D721Med (cell line): ENCODE measurements at places on chromosomes 5 and 9.

DNA sequence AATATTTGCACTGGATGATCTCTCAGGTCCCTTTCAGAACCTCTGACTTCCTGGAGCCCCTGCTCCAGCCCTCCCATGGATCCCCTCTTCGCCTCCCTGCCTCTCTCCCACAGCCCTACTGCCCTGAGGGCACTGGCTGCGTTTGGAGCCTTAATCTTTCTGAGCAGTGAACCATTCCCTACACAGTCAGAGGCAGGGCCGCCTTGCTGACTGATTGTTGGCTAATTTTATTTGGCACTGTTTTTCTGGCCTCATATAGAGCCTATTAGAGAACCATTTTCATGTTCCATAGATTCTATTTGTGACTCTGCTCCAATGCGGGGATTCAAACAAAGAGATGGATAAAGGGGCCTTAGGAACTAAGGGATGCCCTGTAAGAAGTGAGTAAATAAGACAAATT, 91.1 kb downstream of the BRINP1 start:
- no peak for DNase-seq

GRCh38 chr9:110842169-110842568, 173.6 kb downstream of the MUSK start:
- DNase-seq: no peak

DNA sequence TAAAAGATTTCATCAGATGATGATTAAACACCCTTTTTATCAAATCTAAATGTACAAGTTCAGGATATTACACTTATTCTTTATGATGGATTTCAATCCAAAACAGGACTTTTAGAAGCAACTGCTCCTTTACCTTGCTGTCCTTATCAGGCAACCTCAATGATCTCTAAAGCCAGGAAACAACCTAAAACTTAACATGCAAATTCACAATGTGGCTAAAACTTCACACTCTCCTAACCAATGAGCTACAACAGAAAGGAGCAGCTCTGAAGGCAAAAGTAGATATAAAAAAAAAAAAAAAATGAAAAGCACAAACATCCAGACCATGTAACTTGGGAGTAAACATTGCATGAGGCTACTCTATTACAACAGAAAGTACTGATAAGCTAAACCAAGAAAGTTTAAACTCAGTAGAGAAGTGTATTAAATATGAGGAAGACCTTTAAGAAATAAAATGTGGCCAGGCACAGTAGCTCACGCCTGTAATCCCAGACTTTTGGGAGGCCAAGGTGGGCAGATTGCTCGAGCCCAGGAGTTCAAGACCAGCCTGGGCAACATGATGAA, 22.9 kb downstream of the SLC25A51 start:
- no peak for DNase-seq

- peak; percentile 52 for DNase-seq
These were observed 190.1 kb downstream of the ATPSCKMT start for GRCh38 chr5:10059556-10059955.

- no peak for DNase-seq
These were observed 6.1 kb downstream of the POC5 start for GRCh38 chr5:75711151-75711550.

GRCh38 chr9:3787628-3788027, 261.8 kb upstream of the RFX3 start:
- no peak for DNase-seq

DNA sequence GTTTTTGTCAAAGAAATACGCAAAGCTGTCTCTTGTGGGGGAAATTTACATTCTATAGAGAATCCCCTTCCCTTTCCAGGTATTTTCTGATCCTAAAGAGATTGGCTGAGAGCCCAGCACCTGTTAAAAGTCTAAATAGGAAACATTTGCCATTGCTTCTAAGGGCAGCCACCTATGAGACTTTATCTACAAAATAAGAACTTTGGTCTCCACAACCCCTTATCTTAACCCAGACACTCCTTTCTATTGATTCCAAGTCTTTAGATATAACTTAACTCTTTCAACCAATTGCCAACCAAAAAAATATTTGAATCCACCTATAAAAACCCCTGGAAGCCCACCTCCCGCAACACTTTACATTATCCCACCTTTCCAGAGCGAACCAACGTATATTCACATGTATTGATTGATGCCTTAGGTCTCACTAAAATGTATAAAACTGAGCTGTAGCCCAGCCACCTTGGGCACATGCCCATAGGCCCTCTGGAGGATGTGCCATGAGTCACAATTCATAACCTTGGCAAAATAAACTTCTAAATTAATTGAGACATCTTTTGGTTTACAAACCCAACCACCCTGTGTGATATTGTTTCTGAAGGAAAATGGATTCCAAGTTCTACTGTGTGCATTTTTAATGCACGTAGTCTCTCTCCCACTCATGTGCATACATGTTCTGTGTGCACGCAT, 211.4 kb downstream of the GAS1 start:
- DNase-seq: no peak

GRCh38 chr5:62308439-62308838, 2.4 kb downstream of the KIF2A start:
- no peak for DNase-seq

GRCh38 chr9:106707291-106707690, 155.7 kb upstream of the ZNF462 start:
- DNase-seq: no peak

DNA sequence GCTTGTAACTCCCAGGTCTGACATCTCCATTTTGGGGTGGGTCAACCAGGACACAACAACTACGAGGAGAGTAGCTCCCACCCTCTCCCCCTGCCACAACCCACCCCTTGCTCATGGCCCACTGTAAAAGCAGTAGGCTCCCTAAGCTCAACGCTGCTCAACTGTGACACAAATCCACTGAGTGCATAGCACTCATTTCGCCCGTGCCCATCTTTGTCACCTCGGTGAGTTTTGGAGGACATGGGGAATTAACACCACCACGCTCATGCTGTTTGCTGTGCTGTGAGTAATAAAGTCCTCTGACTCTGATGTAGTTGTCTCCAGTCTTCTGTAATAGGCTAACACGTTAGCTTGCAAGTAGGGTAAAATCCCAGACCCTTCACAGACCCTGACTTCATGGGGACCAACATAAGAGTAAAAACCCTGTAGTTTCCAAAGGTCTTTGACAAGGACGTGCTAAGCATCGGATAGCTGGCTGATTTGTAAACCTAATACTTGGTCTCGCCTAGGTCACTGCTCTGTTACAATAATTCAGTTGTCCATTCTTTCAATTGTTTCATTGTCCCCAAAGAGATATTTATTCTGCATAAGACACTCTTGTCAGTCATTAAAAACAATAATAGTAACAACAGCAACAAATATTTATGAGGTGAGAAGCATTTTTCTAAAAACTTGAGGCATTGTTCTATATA, 7.7 kb downstream of the PLGRKT start:
- DNase-seq: no peak

GRCh38 chr5:139062910-139063663, 135.1 kb downstream of the SIL1 start:
- DNase-seq: no peak

GRCh38 chr5:120108586-120109248, 355.4 kb upstream of the PRR16 start:
- DNase-seq: no peak

DNA sequence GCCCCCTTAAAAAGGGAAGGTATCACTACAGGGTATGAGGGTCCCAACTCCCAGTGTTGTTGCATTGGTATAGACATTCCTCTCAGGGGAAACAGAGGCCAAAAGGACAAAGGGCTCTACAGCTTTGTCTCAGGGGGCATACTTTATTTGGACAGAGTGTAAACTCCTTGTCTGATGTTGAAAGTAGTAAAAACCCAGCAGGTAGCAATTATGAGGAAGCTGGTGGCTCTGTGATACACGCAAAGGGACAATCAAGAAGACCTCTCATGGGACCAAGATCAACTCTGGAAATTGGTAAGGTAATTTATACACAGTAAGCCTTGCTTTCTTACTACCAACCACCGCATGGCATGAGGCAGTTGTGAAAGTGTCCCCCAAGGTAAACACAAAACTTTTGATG, 764.6 kb downstream of the CDH12 start:
- DNase-seq: no peak

- no peak for DNase-seq
These were observed 995 bp downstream of the IPPK start for GRCh38 chr9:92668746-92669526.

- no peak for DNase-seq
These were observed 50.3 kb downstream of the COL5A1 start for GRCh38 chr9:134691695-134692572.

DNA sequence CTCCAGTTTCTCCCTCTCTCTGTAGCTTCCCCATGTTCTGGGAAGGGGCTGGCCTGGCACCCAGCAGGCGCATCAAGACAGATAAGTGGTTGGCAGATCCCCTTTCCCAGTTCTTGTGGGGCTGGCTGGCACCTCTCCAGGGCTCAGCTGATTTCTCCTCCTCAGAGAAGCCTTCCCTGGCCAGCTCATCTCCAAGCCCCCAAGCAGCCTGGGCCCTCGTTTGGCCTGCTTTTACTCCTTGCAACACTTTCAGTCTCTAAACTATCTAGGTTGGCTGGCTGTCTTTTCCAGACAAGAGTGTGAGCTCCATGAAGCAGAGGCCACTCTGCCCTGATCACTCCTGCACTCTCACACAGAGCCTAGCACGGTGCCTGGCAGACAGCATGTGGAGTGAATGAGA, 13.5 kb downstream of the MACROH2A1 start:
- no peak for DNase-seq

GRCh38 chr5:135534609-135535419, 950 bp downstream of the NEUROG1 start:
- no peak for DNase-seq

DNA sequence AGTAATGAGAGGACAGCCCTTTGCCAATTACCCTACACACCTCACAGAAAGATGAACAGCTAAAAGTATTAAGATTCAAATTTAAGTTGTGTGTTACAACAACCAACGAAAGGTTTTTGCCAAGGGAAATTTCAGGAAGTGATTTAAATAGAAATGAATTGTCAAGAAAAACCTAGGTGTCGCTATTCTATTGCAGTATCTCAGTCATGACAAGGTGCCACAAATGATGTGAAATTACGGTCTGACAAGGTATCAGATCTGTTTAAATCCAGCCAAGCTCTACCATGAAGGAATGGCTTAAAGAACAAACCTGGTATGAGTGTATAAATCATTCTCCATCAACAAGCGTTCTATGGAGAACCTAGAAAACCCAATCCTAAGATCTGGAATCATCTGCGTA, 189.7 kb downstream of the ATPSCKMT start:
- DNase-seq: no peak

DNA sequence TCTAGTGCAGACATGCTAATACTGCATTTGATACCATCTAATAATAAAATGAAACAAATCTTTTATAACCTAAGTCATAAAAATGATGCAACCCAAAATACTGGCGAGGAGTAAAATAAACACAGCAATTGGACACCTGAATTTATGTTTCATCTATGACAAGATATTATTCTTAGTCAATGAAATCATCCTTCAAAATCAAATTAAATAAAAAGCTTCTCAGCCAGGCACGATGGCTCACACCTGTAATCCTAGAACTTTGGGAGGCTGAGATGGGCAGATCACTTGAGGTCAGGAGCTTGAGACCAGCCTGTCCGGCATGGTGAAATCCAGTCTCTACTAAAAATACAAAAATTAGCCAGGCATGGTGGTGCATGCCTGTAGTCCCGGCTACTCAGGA, 179.0 kb downstream of the TMEM232 start:
- no peak for DNase-seq

GRCh38 chr5:97118261-97119006, 24.0 kb downstream of the LIX1 start:
- no peak for DNase-seq

DNA sequence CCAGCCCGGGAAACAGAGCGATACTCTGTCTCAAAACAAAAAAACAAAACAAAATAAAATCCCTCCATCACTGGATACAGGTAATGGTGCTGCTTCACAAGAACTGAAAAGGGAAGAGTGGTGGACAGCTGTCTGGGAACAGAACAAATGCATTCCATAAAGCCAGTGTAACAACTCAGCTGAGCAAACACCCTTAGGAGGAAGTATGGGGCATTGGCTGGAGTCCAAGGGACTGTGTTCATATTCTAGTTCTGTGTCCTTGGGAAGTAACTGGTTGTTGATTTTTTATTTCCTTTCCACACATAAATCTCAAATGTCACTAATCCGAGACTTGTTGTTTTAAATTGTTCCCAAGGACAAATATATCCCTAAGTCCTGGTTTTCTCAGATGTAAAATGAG, 38.3 kb downstream of the HTR1A start:
- no peak for DNase-seq

DNA sequence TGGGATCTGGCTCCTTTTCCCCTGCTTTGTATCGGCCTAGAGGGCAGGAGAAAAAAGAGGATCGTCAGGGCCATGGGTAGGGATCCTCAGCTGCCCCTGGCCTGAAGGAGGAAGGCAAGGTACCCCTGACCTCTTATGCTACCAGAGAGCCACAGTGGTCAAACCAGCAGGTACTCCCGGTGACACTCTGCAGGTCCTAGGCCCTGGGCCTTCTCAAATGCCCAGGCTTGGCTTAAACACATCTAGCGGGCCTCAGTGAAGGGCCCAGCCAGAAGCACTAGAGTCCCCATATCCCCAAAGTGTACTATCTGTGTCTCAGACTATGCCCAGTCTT, 3.5 kb downstream of the IRF1 start:
- DNase-seq: no peak

- DNase-seq: no peak
These were observed 16.1 kb downstream of the ARPC5L start for GRCh38 chr9:124878021-124878420.

DNA sequence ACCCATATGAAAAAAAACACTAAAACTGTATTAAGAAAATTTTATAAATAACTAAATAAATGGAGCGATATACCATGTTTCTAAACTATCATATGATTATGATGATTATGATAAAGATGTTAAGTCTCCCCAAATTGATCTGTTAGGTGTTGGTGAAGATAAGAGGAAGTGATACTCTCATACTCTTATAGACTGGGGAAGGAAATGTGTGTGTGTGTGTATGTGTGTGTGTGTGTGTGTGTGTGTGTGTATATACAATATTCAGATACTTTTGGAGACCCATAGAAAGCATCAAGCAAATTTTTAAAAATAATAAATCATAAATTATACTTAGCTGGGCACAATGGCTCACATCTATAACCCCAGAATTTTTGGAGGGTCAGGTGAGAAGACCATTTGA, 62.9 kb downstream of the TMEM232 start:
- DNase-seq: no peak

DNA sequence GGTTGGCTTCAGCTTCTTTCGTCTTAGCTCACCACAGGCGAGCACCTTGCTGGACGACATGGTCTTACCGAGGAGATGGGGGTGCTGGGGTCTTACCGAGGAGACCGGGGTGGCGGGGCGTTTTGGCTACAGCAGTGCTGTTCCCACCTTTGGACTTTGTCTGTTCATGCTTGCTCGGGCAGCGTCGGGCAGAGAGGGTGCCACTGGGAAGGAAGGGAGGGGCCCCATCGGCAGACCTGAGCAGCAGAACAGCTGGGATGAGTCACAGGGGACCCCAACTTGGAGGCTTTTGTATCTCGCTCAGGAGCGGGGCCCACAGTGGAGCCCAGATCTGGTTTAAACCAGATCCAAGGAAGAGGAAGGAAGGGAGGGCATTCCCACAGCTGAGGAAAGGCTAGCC, 106.0 kb upstream of the CACNA1B start:
- DNase-seq: no peak
